ENCODE measurements at places on chromosomes 11 and 22.
A peak's percentile ranks its signal among the peaks of the same experiment; 100 is the strongest.

DNA sequence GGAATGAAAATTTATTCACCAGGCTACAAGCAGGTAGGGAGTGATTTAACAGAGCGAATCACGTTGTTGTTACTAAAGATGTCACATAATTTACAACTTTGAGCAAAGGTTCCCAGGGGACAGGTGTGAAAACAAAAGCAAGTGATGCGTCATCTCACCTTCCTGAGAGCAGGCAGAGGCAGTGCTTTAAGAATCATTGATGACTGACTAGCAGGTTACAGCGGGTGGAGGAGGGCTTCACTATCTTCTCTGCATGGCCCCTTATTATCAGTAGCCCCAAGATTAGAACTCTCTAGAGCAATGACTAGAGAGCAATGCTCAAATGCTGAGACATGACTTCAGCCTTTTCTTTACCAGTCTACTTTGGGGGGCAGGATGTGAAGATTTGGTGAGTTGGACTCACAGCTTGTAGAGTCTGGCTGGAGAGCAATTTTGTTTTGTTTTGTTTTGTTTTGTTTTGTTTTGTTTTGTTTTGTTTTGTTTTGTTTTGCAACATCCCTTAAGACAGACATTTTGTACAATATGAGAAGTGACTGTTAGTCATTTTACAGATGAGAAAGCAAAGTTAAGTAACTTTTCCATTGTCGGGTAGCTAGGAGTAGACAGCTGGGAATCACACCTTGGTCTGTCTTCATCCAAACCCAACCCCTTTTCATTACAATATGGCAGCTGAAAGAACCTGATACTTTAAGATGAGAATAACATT, 84.8 kb downstream of the SLC1A2 start:
- DNase-seq, result no peak

- DNase-seq, result no peak
Measured at GRCh38 chr11:8768625-8769333, 86.2 kb downstream of the RPL27A start.

GRCh38 chr11:133827556-133827955, 17.8 kb downstream of the SPATA19 start:
- no peak for DNase-seq

GRCh38 chr11:12865863-12866595, 143.1 kb upstream of the RASSF10 start:
- DNase-seq, result no peak

- peak; percentile 11 for DNase-seq
Measured at GRCh38 chr22:31857247-31857646, 87.1 kb upstream of the YWHAH start.

DNA sequence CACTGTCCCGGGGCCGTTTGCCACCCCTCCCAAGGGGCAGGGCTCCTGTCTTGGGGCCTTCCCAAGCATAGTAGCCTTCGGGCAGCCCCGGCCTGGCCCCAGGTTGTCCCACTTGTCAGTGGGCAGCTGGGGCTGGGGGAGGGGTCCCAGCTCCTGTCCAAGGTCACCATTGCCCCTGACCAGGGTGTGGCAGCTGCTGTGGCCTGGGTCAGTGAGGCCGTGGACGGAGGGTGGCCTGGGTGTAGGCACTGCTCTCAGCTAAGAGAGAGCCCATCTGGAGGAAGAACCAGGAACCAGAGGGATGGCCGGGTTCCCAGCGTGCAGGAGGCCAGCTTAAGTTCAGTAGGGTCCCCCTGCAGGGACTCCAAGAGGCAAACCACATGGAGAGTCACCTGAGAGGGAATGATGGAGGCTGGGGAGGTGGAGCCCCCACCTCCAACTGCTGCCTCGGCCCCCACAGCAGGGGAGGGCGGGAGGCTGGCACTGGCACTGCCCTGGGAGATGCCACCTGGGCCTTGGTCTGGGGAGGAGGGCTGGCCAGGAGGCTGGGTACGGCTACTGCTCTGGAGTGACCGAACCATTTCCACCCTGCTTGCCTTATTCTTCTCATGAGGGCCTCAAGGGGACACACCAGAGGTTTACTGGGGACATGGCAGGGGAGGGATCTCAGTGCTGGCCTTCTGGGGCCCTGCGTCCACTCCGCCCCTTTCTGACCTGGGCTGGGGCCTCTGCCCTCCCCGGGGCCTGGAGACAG, 6.8 kb upstream of the CCDC188 start:
- no peak for DNase-seq

GRCh38 chr11:709109-709997, 3.3 kb downstream of the EPS8L2 start:
- DNase-seq, result no peak

- no peak for DNase-seq
Measured at GRCh38 chr11:68146704-68147474, 25.7 kb upstream of the CHKA start.

DNA sequence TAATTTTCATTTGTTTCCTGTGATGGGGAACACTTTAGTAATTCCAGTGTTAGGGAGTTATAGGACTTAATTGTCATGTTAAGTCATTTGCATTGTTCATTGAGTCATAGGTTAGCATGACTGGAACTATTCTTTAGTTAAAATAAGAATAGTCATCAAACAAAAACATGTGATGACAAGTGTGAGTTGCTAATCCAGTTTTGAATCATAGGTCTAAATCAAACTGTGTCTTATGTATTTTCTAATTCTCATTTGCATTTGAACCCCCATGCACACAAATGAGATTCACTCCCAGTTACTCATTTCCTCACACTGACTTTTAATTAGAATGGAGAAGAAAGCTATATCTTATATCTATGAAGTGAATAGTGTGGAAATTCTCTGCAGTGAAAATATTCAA, 405.6 kb downstream of the LRRC4C start:
- no peak for DNase-seq

DNA sequence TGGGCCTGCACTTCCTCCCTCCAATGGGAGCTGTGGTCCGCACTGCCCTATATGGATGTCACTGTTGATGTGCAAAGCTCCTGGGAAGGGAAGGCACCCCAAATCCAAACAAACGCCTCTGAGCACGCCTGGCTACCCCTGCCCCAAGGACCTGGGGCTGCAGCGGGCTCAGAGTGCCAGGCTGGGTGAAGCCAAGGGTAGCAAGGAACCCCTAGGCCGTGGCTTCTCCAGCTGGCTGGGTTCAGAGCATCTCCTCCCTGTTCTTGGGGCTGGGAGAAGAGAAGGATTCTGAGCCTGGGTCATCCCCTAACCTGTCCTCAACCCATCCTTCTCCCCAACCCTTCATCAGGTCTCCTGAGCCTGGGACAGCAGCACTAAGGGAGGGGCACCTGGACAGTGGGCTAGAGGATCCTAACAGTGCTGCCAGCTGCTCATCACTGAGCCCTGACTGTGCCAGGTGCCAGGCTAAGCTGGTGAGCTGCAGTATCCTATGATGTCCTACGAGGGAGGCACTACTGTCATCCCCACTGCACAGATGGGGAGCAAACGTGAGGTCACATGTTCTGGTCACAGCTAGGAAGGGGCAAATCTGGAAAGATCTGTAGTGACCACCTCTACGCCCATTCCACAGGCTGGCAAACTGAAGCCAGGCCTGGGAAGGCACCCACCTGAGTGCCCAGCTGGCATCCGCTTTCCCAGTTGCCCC, 3.0 kb downstream of the SSTR3 start:
- no peak for DNase-seq

DNA sequence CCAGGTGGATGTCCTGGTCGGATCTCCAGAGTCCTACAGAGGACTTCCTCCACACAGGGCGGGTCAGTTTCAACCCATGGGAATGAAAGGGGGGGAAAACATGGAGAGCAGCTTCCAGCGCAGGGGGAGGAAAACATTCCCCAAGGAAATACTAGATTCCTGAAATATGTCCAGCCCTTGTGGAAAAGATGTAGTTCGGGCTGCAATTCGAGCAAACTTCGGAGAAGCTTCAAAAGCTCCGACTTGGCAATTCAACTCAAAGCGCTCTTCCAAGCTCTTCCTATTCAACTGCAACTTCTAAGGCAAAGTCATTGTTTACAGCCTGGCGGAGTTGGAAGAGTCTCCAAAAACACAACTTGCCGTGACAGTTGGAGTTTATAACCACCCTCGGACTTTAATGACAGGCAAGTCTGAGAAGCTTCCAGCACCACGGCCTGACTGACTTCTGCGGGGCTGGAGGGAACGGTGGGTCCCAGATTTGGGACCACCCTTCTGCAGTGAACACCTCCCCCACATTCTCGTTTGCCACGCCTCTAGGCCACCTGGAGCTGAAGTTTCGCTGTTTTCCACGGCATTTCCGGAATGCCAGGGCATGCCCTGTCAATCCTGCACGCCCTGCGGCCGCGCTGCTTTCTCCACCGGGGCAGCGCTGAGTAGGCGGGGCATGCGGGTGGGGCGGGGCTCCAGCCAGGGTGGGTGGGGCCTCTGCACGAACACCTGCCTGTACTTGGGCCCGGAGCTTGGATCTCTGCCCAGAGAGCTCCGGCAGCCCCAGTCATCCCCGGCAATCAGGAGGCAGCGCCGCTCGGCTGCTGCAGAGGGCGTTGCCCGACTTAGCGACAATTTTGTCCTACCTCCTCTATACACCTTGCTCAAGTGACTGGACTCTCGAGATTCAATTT, 49.0 kb upstream of the BIRC3 start:
- DNase-seq, result peak; percentile 73

DNA sequence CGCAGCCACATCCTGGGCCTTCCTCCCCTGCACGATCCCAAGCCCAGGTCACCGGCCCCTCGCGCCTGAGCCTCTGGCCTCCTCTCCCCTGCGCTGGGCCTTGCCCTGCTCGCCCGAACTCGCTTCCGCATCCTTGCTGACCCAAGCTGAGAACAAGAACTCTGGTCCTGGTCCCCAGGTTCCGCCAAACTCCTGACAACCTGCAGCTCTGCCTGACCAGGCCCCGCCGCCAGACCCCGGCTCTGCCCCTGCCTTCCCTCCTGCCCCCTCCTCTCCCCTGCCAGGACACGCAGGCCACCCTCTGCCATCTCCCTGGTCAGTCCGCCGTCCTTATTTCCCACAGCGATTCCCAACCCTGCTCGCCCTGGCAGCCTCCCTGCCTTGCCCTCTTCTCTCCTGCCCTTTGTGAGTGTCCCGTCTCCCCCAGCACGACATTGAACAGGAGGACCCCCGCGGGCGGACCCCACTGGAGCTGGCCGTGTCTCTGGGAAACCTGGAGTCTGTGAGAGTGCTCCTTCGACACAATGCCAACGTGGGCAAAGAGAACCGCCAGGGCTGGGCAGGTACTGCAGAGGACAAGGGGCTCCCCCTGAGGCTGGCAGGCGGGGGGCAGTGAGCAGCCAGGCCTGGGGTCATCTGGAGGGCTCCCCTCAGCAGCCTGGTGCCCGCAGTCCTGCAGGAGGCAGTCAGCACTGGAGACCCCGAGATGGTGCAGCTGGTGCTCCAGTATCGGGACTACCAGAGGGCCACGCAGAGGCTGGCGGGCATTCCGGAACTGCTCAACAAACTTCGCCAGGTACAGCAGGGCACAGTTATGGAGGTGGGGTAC, 762 bp downstream of the ANKRD13D start:
- no peak for DNase-seq

- DNase-seq, result no peak
Measured at GRCh38 chr11:58024601-58025091, 965 bp downstream of the OR9Q1 start.

DNA sequence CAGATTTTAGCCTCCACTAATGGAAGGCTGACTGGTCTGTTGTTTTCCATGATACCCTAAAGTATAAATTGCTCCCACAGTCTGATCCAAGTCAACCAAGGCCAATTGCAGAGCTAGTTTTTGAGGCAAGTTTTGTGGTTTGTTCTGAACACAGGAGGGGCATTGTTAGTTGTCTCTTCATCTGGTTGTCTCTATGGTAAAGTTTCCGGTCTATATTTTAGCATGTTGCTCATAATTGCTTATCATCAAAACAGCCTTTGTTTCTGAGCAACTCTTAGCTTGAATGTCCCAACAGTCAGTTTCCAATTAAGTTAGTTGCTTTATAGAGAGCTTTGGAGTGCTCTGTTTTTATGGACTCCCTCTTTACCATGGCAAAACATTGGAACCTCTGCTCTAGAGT, 217.6 kb upstream of the CARD18 start:
- no peak for DNase-seq

DNA sequence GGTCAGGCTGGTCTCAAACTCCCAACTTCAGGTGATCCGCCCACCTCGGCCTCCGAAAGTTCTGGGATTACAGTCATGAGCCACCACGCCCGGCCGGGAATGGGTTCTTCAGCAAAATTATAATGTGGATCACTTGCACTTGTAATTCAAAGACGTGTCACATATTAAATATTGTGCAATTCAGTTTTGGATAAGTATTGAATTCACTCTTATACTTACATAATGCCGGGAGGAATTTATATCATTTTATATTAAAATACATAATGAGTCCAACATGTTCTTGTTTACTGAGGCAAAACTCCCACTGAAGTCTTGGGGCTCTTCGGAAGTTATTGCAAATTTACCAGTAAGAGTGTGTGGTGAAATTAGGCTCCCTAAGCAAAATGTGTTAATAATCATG, 635.2 kb upstream of the LUZP2 start:
- no peak for DNase-seq

DNA sequence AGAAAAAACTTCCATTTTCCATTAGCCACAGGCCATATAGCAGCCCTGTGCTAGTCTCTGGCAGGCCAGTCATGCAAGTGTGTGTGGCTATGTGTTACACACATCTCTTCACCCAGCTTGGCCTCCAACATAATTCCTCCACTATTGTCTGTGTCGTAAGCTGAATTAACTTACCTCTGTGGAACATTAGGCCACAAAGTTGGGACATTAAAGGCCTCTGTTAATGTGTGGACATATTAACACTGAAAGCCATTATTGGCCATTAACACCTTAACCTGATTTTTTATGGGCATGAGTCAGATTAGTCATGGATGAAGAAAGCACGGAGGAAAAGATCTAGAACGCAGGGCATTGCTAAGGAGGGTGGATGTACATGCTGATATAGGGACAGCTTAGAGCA, 100.1 kb downstream of the DBX1 start:
- DNase-seq, result no peak

DNA sequence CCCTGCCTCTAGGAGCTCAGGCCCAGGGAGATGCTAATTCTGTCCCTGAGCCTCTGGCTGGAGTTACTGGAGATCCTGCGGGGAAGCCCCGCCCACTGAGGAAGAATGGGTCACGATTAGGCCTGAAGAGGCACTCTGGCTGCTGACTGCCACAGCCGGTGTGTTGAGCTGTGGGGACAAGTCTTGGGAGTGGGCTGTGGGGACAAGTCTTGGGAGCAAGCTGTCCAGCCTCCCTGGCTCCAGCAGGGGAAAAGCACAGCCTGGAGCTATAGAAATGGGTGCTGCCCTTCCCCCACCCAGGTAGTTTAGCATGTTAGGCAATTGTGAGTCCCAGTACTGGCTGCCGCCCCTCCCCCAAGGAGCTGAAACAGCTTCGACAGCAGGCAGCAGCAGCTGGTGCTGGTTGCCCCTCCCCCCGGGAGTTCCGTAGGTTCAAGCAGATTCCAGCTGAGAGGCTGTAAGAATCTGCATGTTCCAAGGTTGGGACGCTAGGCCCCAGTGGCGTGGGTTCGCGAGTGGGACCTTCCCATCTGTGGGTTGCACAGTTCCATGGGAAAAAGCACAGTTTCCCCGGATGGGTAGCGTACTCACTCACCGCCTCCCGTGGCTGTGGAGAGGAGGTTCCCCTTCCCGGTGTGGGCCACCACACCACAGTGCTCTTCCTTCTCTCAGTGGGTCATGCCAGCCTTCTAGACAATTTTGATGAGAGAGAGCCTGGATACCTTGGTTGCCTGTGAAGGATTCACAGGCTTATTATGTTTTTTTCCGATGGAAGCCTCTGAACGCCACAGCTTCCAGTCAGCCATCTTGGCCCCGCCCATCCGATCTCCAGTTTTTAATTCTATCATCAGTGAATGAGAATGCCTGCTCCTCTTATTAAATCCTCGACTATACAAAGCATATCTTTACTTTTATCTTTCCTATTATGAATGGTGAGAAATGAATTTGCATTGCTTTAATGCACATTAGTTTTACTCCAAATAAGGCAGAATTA, 61.5 kb downstream of the MSANTD4 start:
- no peak for DNase-seq

GRCh38 chr22:21946262-21946925, 6.3 kb downstream of the PPM1F start:
- DNase-seq, result no peak

All from left renal cortex interstitium (tissue), 4 donors.